H9 (cell line): ENCODE measurements at places on chromosomes 2 and 18. TPM values are rescaled to one million over a fixed set of nuclear protein-coding genes. Genes with fewer than 3 reads are reported as not detected.

DNA sequence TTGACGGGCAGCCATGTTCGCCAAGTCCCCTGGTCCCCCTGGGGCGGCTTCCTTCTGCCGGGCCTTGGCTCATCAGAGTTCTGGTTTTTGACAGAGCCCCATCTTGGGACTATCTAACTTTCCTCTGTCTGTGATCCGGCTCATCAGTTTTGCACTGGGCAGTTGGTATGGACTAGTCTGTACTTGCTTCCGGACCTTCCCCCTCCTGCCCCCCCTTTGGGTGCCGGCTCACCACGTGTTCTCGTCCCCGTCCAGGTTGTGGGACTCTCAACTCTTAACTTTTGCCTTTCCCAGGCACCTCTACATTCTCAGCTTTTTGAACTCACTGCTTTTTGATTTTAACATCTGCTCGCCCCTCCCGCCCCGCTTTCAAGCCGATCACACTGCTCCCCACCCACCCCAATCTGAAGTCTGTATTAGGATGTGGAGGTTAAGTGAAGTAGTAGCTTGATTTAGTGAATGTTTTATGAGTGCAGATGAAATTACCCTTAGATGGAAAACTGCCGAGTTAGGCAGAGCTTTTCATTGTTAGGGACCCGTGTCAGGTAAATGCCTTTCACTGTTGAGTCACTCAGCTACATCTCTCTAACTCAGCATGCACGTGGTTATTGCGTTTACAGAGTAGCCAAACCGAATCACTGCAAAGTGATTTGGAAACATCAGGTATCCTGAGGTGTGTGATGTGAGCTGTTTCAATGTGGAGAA is 874 bp downstream of the WDR43 start:
- peak; percentile 28 for DNase-seq

DNA sequence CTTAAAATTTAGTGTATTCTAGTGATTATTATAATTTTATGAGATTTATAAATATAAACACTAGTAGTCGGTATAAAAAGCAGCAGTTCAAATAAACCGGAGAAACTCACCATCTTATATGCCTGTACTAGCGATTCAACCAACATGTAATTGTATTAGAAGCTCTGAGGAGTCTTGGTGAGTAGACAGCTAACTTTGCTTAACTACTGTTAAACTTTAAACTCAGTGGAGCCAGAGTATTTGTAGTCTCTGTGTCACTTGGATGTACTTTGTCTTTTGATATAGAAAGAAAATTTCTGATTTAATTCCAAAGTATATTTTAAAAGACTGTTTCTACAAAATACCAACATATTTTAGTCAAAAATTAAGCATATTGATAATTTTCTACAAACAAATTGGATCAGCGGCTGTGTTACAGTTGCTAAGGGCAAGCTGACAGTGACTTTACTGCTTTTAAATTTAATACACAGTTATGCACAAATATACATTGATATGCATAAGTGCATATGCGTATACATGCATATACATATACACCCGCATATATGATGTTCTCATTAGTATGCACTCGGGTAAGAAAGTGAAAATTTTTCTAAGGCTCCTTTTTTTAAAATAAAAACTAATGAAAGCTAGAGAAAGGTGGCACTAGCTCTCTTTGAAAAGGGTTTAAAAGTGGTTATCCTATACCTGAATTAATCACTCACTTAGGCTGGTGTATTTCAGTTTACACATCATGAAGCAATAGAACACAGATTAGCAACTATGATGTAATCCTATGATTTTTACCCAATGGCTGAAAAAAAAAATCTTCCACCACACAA is 374.5 kb downstream of the NCKAP5 start:
- DNase-seq, result no peak

- no peak for DNase-seq
Measured at GRCh38 chr2:210480079-210480478, 3.5 kb upstream of the LANCL1 start.

DNA sequence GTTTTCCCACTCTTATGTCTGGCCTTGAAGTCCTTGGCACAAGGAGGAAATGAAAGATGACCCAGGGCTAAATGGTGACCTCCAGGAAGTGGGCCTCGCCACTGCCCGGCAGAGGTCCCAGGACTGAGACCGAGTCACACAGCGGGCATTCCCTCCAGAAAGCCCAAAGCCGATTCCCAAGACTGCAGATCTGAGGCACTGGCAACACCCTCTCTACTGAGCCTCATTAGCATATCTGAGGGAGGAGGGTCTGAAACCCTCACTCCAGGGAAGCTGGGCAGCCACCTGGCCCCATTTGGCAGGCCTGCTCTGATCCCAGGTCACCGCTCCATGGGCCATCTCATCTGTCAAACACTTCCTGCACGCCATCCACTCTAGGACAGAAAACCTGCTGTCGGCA is 29.1 kb downstream of the FAM178B start:
- peak; percentile 79 for DNase-seq

- DNase-seq, result no peak
Measured at GRCh38 chr2:162720559-162721271, 117.9 kb downstream of the KCNH7 start.

- no peak for DNase-seq
Measured at GRCh38 chr2:111632661-111633060, 251.3 kb downstream of the ANAPC1 start.

C2orf66 gene
- not detected in 2 replicates for total RNA-seq

ZC3H6 gene
- total RNA-seq, result 3.5 and 4.8 TPM in 2 replicates

LRRTM1 gene
- total RNA-seq, result 1.1 and 1.2 TPM in 2 replicates

- no peak for DNase-seq
Measured at GRCh38 chr2:72112981-72113846, 34.4 kb downstream of the CYP26B1 start.

MPP4 gene
- not detected in 2 replicates for total RNA-seq

GRCh38 chr2:20157193-20157891 is 67.6 kb downstream of the SDC1 start:
- DNase-seq, result peak; percentile 7

DNA sequence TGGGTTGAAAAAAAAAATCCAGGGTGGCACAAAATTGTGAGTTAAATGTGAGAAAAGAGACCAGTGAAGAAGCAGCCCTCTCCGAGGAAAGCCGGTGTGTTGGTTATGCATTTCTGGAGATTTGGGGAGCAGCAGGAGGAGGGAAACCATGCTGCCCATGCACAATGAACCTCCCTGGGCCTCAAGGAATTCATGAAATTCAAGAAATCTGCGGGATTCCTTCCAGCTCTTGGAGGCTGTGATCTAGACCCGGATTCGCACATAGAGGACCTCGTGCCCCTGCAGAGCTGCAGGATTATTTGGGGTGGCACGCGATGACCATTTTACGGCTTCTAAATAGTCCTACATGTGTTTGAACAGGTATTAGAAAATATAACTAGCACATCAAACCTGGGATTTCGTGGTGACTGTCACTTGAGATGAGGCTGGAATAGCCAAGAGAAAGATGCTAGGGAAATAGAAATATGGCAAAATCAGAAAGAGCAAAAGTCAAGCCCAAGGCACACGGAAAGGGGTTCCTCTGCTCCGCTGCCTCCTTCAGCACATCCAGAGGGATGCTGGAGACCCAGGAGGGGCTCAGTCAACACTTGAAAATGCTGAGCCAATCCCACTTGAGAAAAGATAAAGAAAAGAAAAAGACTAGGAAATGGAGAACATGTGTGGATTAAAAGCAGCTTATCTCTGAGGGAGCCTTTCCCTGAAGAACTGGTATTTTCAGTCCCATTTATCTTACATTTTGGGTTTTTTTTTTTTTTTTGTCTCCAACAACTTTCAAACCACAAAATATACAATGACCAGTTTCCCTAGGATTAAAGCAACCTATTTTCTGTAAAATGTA is 22.0 kb downstream of the KCTD1 start:
- DNase-seq, result peak; percentile 45
